GM23248 (cell line): ENCODE measurements at places on chromosomes 5 and 9. TPM values are rescaled to one million over a fixed set of nuclear protein-coding genes. Genes with fewer than 3 reads are reported as not detected.

The IRX1 gene
- 1.3 and 1.6 TPM in 2 replicates for polyA plus RNA-seq

GRCh38 chr5:1096838-1097237 lies 15.0 kb downstream of the SLC12A7 start:
- no peak for DNase-seq

- no peak for DNase-seq
Observed at GRCh38 chr5:157348049-157348400, 82.1 kb downstream of the CYFIP2 start.

DNA sequence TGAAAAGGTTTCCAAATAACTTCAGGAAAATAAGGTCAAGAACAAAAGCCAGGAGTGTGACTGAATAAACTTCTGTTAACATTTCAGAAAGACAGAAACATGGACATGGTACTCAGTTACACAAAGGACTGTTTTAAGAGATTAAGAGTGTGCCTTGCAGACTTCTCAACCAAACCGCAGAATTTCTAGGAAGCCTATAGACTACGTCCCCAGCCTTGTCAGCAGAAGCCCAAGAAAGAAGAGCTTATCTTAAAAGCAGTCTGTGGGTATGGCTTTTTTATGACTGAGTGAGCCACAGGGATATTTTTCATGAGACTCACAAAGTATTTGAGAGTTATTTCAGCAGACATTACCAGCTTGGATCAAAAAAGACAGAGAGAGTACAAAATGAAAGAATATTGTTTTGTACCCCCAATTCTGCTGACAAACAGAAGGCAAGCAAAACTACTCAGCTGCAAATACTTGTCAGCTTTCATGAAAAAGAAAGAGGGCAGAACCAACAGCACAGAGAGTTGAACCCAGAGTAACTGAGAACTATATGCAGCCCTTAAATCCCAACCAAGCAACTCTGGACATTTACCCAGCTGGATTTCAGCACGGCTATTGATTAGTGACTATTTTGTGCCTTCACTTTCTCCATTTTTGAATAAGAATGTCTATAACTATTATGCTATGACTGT lies 711.0 kb upstream of the CTNND2 start:
- no peak for DNase-seq

- DNase-seq = no peak
Observed at GRCh38 chr5:55699041-55699688, 13.0 kb downstream of the SLC38A9 start.

DNA sequence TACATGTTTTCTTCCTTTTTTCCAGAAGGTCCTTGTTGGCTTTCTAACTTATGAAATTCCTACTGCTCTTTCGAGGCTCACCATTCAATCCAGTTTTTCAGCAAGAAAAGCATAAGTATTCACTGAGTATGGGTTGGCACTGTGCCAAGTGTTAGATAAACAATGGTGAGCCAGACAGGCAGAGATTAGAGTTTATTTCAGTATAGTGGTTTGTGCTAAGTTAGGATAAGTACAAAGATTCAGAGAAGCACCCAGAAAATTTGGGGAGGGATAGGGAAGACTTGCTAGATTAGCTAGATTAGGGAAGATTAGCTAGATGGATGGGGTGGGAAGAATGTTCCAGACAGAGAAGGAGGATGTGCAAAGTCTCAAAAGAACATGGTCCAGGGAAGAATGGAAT lies 122.9 kb downstream of the OXCT1 start:
- peak; percentile 35 for DNase-seq

The ACTL7A gene
- not detected in 2 replicates for polyA plus RNA-seq

The NEURL1B gene
- polyA plus RNA-seq = 0.13 and 0.16 TPM in 2 replicates

The NADK2 gene
- polyA plus RNA-seq = 13.2 and 15.3 TPM in 2 replicates

The SLC36A2 gene
- not detected in 2 replicates for polyA plus RNA-seq

The SEMA4D gene
- 0.11 and 0.25 TPM in 2 replicates for polyA plus RNA-seq

DNA sequence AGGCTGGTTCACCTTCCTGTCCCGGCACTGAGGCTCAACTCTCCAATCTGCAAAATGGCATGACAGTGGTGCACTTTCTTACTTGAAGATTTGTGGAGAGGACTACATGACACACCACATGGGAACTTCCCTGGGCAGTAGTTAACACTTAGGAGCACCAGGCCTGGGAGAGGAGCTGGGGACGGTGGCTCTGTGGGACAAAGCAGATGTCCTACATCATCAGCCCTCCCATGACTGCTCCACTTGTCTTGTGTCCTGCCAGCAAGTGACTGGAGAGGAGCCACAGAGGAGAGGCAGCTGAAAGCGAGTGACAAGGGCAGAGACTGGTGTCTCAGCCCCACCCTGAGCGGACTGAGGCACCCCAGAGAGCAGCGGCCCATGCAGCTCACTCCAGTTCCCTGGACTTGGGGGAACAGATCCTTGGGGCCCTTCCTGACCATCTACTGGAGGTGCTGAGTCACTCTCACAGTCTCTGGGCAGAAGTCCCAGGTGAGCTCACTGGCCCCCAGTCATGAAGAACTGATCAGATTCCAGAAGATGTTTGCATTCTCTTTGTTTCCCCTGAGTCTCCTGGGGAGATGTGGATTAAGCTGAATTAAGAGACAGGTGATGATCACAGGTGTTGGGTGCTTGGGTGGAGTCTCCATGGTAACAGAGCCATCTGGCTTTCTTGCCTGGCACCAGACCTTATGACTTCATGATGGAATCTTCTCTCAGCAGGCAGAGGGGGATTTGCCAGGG lies 13.2 kb upstream of the SLC25A48 start:
- DNase-seq = peak; percentile 26

DNA sequence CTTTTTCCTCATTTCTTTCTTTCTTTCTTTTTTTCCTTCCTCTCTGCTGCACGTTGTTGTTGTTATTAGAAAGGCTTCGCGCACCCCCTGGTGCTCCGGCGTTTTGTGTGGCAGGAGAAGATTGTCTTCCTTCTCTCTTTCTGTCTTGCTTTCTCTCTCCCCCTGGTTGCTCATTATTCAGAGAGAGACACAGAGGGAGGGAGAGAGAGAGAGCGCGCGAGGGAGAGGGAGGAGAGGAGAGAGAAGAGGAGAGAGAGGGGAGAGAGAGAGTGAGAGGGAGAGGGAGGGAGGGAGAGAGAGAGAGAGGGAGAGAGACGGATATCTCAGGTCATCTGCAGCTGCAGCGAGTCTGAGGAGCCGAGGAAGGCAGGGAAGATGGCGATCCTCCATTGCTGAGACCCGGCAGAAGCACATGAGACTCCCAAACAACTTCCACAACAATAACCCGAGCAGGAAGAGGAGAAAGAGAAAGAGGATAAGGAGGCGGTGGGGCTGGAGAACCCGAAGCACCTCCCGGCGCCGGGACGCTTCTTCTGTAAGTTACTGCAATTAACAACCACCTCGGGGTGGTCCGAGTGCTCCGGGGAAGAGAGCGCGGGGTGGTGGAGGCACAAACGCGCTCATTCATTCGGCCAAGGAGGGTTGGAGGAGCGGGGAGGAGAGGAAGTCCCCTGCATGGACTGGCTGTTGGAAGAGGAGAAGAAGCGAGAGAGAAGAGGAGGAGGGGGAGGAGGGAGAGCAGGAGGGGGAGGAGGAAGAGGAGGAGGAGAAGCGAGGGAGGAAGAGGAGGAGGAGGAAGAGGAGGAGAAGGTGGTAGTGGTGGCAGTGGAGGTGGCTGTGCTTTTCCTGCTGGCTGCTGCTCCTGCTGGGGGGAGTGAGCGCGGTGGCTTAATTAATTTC lies at the start of gene ZNF462:
ZNF462 (plus strand) TSS at position 346 of the 900 bp plus-strand sequence. CDS start 60,218 bp downstream, outside the sequence.
- peak; percentile 61 for DNase-seq

- DNase-seq = no peak
Observed at GRCh38 chr9:121674017-121674416, 22.6 kb downstream of the DAB2IP start.

The FBN2 gene
- 15.2 and 15.7 TPM in 2 replicates for polyA plus RNA-seq

DNA sequence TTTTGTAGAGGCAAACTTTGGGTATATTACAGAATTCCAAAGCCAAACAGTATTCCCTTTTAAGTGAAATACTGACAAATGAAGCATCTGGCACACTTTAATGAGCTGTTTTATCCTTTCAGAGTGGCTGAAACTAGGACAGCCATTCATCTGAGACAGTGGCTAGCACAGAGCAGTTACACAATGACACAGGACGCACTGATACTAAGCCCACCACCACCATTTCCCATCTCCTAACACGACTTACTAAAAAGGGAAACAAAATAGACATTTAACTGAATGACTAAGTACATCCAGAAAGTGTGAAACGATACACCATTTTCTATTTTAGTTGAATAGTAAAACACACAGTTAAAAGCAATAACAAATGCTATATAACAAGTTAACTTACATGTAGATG lies 120.4 kb upstream of the RETREG1 start:
- DNase-seq = no peak

DNA sequence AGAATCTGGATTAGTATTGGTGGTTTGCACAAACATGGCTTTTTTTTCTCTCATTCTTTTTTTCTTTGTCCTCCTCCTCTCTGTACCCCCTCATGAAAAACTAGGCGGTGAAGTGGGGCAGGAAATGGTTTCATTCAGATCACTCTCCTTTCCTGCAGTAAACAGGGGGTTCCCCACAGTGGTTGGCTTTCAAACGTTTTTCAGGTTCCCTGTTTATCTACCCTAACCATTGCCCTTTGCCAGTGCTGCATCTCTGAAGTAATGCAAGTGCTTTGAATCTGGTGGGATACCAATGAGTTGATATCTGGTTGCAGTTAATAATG lies 29.8 kb downstream of the NR4A3 start:
- no peak for DNase-seq

GRCh38 chr9:94065535-94065961 lies 18.7 kb upstream of the PTPDC1 start:
- DNase-seq = peak; percentile 85

The SOHLH1 gene
- not detected in 2 replicates for polyA plus RNA-seq

DNA sequence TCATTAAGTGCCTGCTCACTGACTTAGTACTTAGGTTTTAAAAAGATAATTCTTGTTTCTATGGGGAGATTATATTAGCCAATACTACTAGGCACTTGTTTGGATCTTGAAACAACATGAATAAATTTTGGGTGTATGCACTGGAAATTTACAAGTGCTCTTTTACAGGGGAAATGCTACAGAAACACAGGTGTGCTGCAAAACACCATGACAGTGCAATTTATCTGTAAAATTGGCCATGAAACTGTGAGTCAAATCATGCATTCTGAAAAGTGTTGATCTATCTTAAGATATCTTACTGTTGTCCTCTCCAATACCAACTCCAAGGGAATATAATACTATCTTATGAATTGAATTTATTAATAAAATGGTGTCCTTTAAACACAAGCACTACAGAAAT lies 12.1 kb upstream of the PCDHB1 start:
- DNase-seq = no peak

The KIF12 gene
- not detected in 2 replicates for polyA plus RNA-seq

- DNase-seq = no peak
Observed at GRCh38 chr9:128716581-128717254, 7.2 kb downstream of the ZDHHC12 start.

DNA sequence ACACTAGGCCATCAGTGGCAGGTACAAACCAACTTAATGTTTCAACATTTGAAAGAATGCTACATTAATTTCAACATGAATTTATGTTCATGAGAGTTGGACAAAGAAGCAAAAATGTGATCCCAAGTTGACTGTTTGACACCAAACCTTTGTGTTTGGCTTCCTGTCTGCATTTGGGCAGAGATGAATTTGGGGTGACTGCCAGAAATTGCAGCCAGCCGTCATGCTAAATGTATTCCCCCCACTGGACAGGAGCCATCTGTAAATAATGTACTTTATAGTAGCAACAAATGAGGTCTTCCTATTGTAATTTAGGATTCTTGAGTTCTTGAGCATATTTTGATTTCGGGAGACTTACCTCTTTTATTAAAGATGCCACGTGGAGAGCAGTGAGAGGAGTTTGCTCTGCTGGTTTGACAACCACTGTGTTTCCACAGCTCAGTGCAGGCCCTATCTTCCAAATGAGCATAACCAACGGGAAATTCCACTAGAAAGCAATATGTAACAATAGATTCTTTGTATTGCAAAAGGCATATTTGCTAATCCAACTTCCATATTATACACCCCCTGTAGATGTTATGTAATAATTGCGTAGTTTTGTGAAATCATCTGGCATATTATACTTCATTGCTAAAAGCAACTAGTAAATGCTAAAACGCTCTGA lies 27.6 kb downstream of the ALDH1A1 start:
- no peak for DNase-seq

- no peak for DNase-seq
Observed at GRCh38 chr5:62521319-62521718, 57.3 kb upstream of the LRRC70 start.

- peak; percentile 85 for DNase-seq
Observed at GRCh38 chr9:77495834-77496671, 152.1 kb downstream of the GNA14 start.

DNA sequence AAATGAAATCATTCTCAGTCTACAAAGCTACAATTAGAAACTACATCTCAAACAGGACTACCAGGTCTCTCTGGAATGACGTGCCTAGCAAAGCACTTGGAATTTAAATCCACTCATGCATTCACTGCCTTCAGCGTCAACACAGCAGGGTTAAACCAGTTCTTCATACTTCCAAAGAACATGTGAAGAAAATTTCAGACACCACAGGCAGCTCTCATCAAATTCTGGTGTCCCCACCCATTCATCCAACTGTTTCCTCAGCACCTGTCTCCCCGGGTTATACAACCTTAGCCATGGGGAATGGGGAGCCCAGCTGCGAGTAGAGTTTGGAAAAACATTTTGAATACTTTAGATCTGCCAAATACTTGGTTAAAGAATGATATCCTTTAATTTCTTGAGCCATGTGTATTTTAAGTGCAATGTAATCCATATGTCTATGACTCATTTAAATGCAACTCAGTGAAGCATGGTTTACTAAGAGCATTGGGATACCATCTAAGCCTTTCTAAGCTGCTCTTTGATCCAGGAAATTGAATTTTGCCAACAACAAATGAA lies 17.5 kb downstream of the ADAM19 start:
- peak; percentile 77 for DNase-seq

GRCh38 chr5:181197326-181197951 lies 7.6 kb downstream of the TRIM7 start:
- no peak for DNase-seq

GRCh38 chr9:114785866-114786650 lies 19.8 kb downstream of the TNFSF15 start:
- no peak for DNase-seq

DNA sequence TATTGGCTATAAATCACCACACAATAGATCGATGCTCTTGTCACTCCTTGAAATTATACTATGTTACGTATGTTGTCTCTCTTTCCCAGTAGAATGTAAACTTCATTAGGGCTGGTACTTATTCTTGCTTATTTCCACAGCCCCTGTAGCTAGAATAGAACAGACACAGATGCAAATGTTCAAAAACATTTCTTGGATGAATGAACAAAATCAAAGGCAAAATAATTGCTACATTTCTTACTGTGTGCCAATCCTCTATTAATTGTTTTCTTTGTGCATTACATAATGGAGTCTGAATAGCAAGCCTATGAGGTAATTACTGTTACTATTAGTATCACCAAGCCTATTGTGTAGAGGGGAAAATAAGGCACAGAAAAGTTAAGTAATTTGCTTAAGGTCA lies 725 bp upstream of the OR13C2 start:
- peak; percentile 3 for DNase-seq

GRCh38 chr5:94744906-94745305 lies 126.4 kb downstream of the SLF1 start:
- no peak for DNase-seq

The SAXO1 gene
- polyA plus RNA-seq = 0.65 and 0.83 TPM in 2 replicates
